Activated CD8-positive, alpha-beta memory T cell treated with anti-CD3 and anti-CD28 coated beads for 36 hours (primary cell): ENCODE measurements at places on chromosomes 7 and 10. TPM values are rescaled to one million over a fixed set of nuclear protein-coding genes. Genes with fewer than 3 reads are reported as not detected.

The NUTM2B gene
- 1.1 TPM for total RNA-seq

The GIMAP8 gene
- 7.5 TPM for total RNA-seq

The TMEM196 gene
- not detected for total RNA-seq

The PILRA gene
- 0.30 TPM for total RNA-seq

The PLAC9 gene
- not detected for total RNA-seq
